GOT3 (cell line): ENCODE measurements at places on chromosomes 3 and 15.

- DNase-seq, result no peak
These were observed 200.6 kb upstream of the ROBO1 start for GRCh38 chr3:79968418-79968817.

GRCh38 chr3:142072816-142073215, 76.5 kb downstream of the TFDP2 start:
- no peak for DNase-seq

- DNase-seq, result no peak
These were observed 49.6 kb downstream of the ISG20 start for GRCh38 chr15:88688394-88688933.

DNA sequence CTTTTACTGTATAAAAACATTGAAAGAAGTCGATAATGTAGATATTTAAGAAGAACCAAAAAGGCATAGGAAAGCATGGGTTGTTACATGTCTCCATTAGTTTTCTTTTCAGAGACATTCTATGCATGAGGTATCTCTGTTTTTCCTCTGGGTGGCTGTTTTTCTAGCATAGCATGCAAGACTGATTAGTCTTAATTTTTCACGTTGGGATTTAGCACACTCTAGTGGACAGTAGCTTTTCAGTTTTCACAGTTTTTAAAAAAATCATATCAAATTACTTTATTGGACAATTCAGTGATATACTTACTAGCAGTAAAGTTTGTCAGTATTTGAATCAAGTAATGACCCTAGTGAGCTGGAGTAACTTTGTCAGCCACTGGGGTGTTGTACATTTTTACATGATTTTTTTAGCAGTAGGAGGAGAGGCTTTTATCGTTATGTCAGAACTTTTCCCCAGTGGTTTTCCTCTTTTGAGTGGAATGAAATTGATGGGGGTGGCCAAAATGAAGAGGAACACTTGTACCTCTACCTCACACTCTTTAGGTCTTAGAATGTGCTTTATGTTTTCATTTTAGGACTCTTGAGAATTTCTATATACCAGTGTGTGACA, 57.2 kb downstream of the SEC22A start:
- no peak for DNase-seq

GRCh38 chr15:80619680-80620079, 75.4 kb upstream of the ABHD17C start:
- no peak for DNase-seq

GRCh38 chr3:172701751-172702150, 9.1 kb downstream of the NCEH1 start:
- no peak for DNase-seq

- DNase-seq, result no peak
These were observed 9.6 kb downstream of the XCR1 start for GRCh38 chr3:46017720-46018119.

GRCh38 chr3:191958980-191959671, 498.2 kb downstream of the PYDC2 start:
- no peak for DNase-seq

DNA sequence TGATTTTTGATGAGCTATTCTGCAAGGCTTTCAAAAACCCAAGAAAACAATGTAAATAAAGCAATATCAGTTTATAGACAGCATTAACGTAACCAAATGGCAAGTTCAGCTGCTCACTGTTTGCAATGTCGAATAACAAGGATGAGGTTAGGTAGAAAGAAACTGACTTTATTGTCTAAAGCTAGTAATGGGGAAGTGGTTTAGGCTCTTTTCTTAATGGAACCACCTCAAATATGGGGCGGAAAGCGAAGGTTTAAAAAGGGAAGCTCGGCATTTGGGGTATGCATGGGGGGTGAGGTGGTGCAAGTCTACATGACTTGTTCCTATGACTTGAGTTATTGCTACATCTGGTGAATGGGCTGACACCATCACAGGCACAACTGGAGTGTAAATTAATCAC, 1060.2 kb downstream of the NSUN3 start:
- no peak for DNase-seq

DNA sequence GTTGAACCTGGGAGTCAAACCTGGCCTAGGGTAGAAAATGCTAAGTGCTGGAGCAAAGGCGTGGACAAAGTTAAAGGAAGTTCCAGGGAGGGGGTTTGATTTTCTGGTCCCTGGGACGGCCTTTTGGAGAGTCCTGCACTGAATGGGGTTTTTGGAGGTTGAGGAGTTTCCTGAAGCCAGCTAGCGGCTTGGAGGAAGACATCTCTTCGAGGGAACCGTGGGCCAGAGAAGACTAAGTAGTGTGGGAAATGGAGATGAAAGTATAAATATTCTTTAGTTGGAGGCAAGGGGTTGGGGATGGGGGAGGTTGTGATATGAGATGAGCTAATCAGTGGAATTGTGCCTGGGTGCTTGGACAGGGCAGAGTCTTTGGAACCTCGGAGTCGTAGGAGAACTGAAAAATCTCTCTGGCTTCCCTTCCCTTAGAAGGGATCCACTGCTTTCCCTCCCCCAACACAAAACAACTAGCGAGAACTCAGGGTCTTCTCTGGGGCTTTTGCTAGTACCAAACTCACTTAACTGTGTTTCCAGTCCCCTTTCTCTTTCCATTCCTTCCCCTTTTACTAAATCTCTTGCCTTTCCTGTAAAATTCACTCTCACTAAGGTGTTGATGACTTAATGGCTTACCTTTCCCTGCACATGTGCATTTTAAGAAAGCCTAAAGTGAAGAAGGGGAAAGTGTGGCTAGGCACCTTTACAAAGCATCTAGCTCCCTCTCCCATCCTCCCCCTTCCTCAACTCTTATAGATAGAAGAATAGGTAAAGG, 1.0 kb downstream of the LPP start:
- no peak for DNase-seq

- DNase-seq, result no peak
These were observed 469.1 kb downstream of the SOX2 start for GRCh38 chr3:182180654-182181385.

DNA sequence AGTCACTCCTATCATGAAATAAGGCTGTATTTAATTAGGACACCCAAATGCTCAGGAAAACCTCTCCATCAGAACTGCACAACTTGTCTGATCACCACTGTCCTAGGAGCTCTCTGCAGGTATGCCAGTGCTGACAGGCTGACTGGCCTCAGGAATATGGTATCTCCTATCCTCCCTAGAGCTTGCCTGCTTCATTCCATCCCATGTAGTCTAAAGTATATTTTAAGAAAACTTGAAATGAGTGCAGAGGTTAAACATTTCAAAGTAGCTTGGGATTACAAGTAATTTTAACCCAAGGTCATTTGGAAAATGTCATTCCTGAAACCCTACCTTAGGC, 23.7 kb downstream of the FILIP1L start:
- no peak for DNase-seq

DNA sequence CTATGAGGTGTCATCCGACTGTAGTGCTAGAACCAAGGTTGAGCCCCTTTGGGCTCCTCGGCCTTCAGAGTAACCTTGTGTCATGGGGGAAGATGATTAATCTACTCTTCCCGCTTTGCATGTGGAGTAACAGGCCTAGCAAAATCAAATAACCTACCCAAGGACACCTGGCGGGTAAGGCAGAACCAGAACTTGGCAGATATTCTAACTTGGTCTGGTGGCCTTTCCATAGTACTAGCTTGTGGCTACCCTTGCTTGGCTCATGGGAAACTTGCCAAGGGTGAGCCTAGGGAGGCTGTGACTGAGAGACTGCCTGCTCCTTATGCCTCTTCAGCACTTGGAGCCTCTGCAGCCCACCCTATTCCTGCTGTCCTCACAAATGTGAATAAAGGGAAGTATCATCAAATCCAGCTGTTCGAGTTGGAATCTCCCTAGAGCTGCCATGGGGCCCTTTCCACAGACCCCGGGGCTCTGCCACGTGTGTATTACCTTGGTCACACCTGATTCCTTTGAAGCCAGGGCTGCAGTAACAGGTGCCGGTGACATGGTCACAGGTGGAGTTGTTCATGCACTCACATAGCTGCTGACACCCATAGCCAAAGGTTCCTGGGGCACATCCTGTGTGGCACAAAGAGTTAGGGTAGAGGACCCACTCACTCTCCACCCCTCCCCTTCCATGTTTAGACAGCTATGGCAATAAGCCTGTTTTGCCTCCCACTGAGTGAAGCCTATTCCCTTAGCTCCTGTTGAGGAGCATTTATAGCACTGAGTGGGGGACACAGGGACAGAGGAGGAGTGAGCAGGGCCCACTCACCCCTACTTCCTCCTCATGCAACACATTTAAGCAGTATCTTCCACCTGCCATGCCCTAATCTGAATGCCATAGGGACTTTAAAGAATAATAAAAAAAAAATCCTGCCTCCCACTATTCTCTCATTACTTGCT, 46.0 kb downstream of the RAB11A start:
- DNase-seq, result no peak

- no peak for DNase-seq
These were observed 48.1 kb downstream of the SETMAR start for GRCh38 chr3:4351164-4351855.

- DNase-seq, result no peak
These were observed 193.0 kb downstream of the RORA start for GRCh38 chr15:61036136-61036535.

DNA sequence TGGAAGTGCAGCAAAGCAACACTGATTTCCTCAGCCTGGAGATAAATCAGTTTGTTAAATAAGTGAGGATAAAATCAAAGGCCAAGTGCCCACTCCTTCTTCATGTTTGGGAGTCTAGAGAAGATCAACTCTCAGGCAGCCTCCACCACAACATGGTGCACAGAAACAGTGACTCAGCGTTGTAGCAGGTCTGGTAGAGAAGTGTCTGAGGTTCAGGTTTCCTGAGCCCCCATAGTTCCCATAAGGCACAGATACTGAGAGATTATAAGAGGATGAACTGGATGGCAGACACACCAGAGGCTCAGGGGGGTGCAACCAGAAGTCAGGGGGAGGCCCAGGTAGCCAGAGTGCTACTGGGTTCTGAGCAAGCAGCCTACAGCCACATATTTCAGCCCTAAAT, 166.7 kb downstream of the FRMD5 start:
- no peak for DNase-seq

- no peak for DNase-seq
These were observed 221.4 kb downstream of the THSD4 start for GRCh38 chr15:71336671-71337070.

DNA sequence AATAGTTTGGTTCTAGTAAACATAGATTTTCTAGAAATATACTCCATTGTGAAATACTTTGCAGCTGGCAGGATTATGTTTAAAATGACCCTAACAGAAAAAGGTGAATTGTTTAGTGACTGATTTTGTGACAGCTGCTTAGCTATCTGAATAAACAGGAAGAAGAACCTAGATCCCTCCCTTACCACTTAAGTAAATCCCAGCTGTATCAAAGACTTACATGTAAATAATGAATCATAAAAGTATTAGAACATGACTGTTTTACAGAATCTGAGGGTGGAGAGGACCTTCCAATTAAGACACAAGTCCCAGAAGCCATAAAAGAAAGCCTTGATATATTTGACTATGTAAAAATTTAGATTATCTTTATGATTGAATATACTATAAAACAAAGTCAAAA, 15.9 kb downstream of the SLC49A4 start:
- no peak for DNase-seq

DNA sequence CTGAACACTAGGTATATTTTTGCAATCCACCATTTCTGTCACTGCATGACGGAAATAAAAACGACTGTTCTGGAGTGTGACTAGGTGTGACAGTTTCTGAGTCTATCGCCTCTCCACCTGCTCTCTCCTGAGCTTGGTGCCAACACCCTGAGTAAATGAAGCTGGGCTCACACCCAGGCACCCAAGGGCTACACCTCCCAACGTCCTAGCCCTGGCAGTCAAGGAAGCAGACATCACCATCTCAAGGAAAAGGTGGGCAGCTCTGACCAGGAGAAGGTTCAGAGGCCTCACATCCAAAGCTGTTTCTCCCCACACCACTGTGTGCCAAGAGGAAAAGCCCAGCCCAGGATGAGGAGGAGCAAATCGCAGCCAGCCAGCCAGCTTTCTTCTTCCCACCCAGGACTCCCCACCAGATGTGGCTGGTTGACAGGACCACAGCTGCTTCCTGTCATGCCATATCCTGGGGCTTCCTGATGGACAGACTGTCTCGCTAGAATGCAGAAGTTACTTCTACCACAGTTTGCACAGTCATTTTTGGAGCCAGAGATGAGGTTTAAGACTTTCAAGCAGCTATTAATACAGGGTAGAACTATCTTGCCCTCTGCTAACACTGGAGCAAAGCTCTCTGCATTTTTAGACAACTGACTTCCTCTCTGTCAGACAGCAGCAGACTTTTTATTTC, 3.3 kb downstream of the SCAMP2 start:
- DNase-seq, result no peak

DNA sequence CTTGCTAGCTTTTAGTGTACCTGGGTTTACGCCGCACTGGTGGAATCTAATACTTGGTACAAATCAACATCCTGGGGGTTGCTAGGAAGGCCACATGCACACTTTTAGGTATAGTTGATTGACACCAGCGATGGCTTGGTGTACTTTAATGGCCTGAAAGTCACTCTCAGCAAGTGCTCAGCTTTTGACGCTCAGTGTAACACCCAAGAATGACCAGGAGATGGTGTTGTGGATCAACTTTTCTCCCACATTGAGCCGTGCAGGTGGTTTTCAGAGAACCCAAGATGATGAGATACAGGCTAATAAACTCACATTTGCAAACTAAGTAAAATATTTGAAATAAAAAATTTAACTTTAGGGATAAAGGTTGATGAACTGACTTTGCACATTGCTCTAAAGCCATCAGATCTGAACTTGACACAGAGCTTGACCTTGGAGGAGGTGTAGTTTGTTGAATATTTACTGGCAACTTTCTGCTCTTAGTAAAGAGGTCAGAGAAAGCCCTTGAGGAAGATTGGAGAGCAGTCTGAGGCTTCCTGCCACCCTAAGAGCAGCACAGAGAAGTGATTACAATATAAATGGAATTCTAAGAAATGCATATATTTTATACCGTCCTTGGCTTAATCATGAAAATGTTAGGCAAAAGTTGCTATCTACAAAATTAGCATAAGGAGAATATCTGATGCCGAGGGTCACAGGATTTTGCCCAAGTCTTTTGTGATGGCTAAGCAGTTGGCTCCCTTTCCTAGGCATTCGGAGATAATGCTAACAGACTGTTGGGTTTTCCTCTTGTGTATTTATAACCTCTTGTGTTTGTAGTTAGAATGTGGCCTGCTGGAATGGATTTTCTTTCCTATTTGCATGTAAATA, 143.4 kb upstream of the RASGRP1 start:
- no peak for DNase-seq

DNA sequence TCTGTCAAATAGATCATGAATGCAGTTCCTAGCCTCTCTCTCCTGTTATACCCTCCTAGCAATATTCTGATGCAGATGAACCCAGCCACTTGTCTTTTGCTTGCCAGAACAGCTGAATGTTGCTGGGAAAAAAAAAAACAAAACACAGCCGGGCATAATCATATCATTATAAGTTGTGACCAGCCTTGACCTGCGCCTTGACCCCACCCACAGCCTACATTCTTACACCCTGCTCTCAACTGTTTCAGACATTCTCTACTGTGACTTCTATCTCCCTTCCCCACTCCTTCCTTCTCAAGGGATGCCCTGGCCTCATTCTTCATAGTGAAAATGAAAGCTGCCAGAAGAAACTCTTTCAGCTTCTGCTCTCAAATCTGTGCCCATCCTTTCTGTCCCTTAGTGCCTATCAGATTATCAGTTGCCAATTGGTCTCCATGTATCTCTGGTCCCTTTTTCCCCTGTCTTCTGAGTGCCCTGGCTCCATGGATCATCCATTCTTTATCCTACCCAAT, 389.1 kb upstream of the TPRG1 start:
- no peak for DNase-seq
